ENCODE measurements at places on chromosomes 2 and 18.

GRCh38 chr2:236346366-236346765 is 82.2 kb upstream of the ASB18 start:
- no peak for DNase-seq

DNA sequence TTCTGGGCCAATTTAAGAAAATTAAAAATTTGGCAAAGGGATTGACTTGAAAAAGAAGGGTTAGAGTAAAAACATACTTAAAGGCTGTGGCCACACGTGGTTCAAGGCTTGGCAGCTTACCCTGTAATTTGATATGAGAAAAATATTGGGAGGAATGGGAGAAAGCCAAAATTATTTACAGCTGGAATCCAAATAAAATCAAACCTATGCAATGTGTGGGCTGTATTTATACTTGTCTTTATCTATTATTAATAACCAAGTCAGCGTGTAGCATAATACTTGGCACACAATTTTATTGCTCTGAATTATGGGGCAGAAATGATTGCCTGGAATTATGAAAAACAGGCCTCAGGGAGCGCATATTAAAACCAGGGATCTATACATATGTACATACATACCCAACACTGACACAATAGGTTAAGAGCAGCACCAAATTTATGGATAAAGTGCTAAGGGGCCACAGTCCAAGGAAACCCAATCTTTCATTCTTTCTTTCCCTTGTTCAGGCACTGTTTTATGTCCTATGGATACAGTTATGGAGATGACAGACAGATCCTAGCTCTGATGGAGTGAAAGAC is 35.6 kb downstream of the FAM124B start:
- DNase-seq, result no peak

DNA sequence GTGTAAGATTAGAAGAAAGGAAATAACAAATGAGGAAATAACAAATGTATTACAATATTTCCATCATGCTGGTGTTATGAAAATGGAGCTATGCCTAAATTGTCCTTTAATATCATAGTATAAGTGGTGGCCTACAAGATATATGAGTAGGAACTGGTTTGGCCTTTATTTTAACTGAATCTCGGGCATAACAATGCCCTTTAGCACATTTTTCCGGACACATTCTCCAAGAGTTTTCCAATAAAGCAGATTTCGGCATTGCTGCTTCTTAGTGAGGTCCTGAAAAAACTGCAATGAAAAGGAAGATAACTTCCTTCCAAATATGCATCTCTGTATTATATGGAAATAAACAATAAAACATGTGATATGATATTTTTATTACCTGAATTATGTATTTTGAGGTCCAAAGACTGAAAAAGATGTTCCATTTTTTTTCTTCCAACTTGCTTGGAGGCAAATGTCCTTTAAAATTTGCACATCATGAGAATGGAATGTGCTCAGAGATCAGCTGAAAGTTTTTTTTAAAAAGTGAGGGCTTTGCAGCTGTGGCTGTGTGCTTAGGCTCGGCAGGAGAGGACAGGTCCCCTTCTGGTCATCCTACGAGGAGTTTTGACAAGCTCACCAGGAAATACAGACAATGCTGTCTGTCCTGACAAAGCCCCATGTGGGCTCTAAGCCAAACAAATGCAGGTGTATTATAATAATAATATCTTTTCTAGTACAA is 132.3 kb upstream of the RND3 start:
- no peak for DNase-seq

- DNase-seq, result no peak
These were observed 19.7 kb downstream of the TWSG1 start for GRCh38 chr18:9354256-9354655.

DNA sequence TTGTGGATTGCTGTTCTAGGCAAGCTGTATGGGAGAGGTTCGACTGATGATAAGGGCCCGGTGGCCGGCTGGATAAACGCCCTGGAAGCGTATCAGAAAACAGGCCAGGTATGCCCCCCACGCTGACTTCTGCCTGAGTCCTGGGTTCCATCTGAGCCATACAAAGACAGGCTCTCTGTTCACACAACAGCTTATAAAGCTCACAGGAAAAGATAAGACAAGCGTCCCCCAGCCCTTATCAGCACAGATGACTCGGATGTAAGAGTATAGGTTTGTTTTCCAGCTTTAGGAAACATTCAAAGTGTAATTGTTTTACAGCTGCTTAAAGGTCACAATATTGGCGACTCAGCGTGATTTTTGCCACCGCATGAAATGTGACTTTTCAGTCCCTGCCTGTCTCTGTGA is 12.7 kb downstream of the CNDP2 start:
- DNase-seq, result no peak

GRCh38 chr2:108554528-108554927 is 20.3 kb downstream of the LIMS1 start:
- no peak for DNase-seq

DNA sequence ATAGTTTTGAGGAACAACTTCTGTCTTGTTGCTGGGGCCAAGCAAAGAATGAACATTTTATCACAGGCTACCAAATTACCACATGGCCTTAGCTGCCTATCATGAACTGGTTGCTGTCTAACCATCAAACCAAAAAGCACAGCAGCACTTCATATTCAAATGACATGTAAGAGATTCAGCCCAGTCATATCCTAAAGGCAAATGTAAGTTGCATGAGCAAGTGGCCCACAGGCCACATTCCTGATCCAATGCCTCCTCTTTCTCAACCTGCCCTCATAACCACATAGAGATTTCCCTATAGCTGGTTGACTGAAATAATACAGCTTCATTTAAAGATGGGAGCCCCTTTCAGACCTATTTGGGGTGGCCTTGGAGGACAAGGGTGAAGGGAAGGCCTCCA is 572.3 kb downstream of the IRS1 start:
- no peak for DNase-seq

DNA sequence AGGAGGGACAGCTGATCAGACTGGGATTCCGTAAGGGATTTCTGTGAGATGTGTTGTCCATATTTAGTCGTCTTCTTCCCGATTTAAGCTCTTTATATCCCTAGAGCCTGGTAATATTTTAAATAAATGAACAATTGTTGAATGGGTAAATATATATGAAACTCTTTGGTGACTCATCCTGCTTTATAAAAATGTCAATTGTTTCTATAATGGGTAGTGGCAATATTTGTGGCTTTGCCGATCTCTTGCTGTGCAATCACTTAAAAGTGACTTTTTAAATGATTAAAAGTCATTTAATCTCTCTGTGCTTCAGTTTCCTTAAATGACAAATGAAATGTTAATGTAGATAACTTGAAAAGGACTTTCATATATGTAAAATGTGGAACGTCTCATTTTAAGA is 339.2 kb downstream of the RNF144A start:
- DNase-seq, result no peak

DNA sequence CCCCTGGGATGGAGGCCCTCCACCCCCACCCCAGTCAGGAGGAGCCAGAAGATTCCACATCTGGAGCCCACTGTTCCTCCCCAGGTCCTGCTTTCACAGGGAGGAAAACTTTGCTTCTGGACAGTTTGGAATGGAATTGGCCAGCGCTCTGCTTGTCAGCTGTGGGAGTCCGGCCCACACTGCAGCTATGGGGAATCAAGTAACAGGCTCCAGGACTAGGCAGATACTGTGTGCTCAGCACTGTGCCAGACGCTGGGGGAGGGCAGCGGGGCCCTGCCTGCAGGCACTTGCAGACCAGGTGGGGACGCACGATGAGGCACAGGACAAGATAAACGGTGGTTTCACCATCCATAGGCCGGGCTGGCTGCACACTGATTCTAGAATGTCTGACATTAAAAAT is 114.0 kb downstream of the STPG4 start:
- DNase-seq, result no peak

DNA sequence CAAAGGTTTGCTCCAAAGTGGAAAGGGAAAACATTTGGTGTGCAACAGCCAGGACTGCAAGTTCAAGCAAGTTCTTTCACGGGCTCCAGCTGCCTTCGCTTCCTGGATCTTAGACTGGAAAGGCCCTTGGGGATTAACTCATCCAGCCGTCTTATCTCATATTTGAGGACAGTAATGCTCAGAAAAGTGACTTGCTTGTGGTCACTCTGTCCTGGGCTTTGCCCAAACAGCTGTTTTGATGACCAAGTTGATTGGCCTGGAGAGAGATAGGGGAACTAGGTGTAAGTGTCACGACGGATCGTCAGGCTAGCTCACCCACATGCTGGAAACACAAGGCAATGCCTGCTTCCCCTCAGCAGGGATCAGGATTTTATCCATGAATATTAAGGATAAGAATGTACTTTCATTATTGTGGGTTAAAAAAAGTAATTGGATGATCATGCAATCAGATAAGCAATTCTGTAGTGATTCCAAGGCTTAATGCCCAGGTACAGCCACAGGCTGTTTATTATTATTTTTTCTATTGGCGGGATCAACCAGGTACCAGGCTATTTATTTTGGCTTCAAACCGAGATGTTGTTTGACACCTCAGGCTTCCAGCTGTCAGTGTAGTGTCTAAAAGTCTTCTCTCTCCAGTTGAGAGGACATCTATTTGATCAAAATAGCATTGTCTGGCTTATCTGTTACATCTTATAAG is 162.5 kb upstream of the EPAS1 start:
- no peak for DNase-seq

GRCh38 chr18:43271593-43272432 is 5.5 kb downstream of the SYT4 start:
- no peak for DNase-seq

DNA sequence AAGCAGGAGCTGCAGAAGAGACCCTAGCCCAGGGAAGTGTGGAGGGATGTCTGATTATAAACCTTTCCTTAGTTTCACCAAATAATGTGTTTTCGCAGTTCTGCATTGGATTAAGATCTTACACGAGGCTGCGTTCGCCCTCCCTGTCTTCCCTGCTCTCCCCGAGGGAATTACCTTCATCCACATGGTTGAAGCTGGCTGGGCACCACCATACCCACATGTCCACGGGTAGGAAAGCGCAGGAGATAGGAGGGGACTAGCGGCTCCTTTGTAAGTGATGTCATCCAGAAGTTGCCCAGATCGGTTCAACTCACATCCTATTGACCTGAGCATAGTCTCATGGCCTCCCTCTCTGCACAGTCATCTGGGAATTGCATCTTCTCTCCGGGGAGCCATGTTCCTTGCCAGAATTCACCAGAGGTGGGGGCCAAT is 1.1 kb downstream of the TTL start:
- DNase-seq, result no peak

- no peak for DNase-seq
These were observed 18.9 kb downstream of the CREG2 start for GRCh38 chr2:101368376-101368775.

- DNase-seq, result no peak
These were observed 13.1 kb upstream of the TMEM185B start for GRCh38 chr2:120236316-120236715.

DNA sequence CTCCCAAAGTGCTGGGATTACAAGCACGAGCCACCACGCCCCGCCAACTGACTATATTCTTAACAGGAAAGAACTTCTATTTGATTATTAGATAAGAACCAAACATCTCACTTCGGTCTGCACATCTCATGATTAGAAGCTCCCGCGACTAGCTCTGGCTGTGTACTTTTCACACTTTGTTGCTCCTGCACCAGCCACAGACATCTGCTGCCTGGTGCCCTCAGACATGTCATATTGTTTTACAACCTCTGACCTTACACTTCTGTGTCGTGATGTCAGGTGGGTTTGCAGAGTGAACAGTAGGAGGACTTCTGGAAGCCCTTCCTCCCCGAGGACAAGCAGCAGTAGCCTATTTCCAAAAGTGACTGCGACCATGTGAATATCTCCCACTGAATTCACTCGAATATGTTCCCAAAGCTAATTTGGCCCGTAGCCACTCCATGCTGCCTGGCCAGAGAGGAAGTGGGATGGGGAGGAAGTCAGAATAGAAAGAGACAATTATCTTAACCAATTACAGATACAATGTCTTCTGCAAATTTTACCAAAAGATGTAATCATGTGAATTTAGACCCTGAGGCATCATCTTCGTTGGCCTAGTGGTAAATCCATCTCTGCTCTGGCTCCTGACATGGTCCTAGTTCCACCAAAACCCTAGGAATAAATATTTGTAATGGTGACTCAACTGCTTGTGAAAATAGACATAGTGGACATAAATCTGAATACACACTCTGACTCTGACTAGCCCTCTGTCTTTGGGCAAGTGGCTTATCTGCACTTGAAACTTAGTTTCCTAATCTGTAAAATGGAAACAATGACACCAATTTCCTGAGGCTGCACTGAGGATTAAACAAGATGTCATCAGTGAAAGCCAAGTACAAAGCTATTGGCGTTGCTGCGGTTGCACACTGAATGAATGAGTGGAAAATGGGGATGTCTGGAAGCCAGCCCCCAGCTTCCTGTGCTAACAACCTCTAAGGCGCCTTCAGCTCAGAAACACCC is 406.1 kb downstream of the LRATD1 start:
- DNase-seq, result no peak

DNA sequence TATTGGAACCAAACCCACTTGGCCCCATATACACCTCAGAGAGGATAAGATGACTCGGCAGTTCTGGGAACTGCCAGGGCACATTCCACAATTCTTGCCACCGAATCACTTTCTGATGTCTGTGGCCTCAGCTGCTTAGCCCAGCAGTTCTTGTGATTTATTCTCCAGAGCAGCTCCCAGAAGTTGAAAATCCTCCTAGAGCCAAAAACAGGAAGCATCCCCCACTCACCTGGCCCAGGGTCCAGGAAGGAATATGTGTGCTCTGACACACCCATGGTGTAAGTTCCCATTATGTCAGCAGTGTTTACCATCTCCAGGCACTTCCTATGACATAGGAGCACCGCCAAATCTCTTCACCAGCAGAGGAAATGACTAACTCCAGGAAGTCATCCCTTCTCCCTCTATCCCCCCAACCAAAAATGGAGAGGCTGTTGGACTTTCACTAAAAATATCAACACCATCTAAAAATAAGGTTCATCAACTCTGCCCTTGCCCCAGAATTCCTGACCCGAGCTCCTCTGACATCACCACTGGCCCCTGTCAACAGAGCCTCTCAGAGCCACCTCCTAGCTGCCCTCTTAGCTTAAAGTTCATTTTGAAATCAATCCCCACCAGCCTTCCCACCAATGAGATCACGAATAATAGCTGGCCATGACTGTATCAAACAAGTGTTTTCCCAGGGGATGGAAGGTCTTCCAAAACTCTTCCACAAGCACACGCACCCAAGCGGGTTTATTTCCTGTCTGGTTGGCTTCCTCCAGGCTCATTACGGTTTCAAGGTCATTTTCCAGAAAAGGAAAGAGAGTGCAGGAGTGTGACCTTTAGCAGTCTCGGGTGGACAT is 223.1 kb upstream of the PARD3B start:
- DNase-seq, result no peak

DNA sequence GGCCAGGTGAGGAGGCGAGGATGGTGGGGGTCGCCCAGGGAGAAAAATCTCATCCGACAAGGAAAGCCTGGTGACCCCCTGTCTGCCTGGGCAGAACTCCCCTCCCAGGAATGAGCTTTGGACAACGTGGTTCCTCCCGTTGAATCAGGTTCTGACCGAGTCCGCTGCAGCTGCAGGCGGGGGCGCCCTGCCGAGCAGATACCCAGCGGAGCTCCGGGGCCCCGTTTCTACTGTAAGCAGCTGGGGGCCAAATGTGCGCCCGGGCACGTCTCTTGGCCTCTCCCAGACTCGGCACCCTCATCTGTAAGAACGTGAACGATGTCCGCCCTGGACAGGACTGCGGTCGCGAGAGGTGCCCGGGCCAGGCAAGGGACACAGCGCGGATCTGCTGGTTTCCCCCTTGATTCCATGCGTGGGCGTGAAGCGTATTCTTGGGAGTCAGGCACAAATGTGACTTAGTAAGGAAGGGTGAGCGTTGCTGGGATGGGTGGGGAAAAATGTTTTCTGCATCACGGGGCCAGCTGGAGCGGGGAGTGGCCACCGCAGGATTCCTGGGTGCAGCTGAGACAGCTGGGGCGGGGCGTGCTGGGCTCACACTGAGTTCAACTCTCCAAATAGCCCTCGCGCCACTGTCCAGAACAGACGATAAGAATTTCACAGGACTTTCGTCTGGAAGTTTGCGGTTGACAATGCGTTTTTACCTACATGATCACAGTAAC is 20.2 kb upstream of the TUBB6 start:
- DNase-seq, result no peak

Measured in activated CD4-positive, CD25-positive, alpha-beta regulatory T cell treated with anti-CD3 and anti-CD28 coated beads, Interleukin-2, amount 50 U/mL, for 16 hours (primary cell).